Hematopoietic multipotent progenitor cell treated with erythropoietin and hydrocortisone succinate and interleukin-3 and kit ligand, for 8 days (in vitro differentiated cells): ENCODE measurements at places on chromosomes 3 and 15.

DNA sequence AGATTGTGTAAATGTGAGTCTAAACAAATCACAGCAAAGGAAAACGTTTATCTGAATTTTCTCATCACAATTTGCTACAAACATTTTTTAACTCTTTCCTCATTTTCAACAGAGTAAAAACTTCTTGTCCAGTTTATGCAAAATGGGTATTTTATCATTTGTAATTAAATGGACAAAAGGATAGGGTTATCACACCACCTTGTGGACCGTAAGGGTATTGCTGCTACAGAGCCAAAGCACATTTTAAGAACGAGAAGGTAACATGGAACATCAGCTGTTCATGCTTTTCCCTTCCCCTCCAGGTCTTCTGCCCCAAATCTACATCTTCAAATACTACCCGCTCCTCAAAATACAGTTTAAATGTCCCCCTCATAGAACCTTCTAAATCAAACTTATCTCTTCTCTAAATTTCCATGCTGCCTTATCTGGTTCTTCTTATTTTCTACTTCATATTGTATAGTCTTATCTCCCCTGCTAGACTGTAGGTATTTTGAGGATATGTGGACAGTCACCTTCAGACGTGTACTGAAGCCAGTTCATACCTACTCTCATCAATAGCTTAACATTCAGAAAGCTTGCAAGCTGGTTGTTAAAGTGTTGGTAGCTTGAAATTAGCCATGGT, 12.8 kb upstream of the SETMAR start:
- DNase-seq = peak; percentile 67

DNA sequence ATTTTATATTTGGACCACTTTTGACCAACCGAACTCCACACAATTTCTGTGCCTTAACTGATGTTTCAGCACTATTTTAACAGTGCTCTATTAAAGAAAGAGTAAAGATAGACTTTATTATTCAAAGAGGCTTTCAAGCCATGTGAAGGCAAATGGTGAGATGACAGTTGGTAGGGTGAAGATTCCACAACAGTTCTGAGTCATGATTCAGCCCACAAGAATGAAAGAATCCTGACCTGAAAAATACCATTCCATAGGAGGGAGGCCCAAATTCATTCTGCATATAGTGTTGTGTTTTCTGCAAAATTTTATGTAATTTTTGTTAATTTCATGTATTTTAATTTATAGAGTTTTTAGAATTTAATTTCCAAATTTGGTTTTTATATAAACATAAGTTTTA, 135.6 kb upstream of the STAC start:
- DNase-seq = no peak

DNA sequence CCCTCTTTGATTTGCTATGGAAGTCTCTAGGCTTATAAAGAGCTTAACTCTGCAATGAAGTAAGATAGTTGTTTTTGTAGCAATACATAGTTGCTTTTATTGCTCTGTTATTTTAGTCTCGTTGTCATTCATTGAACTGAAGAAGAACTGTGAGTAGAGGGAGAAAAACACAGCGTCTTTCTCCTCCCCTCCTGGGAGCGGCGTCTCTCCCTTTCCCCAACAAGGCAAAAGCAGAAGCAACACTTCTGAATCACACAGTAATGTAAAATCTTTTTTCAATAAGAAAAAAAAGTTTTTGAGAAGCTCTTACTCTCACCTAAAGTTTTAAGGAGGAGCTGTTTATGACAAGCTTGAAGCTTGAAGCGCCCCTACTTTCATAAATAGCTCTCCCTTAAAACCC, 119.3 kb upstream of the SLC7A14 start:
- no peak for DNase-seq

DNA sequence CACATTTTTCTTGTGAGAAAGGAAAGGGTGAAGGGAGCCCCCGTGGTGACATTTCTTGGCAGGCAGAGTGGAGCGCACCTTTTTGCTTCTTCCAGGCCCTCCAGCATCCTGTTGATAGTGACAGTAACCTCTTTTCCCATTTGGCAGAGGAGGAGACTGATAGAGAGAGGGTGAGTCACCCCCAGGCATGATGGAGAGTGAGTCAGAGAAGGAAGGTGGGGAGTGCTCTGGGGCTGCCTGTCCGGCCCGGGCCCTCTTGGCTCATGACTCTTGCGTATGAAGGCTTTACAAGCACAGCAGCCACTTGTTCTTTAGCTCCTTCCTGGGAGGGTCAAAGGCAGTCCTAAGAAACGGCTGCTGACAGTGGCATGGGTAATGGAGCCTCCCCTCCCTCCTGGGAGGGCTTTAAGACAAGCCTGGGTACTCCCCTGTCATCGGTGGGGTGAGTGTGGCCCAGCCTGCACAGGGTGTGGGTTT, 16.0 kb downstream of the ANKRD63 start:
- peak; percentile 54 for DNase-seq

GRCh38 chr3:42572278-42572677, 9.5 kb downstream of the SEC22C start:
- DNase-seq = peak; percentile 57

DNA sequence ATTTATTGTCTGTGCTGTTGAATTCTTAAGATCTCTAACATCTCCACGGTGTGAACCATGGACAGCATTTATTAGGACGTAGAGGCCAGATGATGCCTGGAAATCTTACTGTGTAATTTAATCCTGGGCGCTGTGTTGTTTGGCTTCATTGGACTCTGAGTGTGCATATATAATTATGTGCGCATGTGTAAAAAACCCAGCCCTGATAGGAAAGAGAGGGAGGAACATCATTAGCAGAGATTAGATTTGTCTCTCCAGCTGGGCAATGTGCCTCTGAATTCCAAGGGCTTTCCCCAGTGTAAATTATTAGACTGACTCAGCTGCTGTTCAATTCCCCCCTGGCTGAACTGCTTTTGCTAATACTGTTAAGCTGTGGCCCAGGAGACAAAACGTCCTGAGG, 39.6 kb downstream of the MAP3K13 start:
- no peak for DNase-seq

- no peak for DNase-seq
These were observed 401.4 kb upstream of the NAALADL2 start for GRCh38 chr3:174457758-174458157.

GRCh38 chr3:127072971-127073783, 90.3 kb downstream of the PLXNA1 start:
- DNase-seq = no peak

GRCh38 chr3:160018959-160019358, 30.3 kb downstream of the IL12A start:
- DNase-seq = no peak

DNA sequence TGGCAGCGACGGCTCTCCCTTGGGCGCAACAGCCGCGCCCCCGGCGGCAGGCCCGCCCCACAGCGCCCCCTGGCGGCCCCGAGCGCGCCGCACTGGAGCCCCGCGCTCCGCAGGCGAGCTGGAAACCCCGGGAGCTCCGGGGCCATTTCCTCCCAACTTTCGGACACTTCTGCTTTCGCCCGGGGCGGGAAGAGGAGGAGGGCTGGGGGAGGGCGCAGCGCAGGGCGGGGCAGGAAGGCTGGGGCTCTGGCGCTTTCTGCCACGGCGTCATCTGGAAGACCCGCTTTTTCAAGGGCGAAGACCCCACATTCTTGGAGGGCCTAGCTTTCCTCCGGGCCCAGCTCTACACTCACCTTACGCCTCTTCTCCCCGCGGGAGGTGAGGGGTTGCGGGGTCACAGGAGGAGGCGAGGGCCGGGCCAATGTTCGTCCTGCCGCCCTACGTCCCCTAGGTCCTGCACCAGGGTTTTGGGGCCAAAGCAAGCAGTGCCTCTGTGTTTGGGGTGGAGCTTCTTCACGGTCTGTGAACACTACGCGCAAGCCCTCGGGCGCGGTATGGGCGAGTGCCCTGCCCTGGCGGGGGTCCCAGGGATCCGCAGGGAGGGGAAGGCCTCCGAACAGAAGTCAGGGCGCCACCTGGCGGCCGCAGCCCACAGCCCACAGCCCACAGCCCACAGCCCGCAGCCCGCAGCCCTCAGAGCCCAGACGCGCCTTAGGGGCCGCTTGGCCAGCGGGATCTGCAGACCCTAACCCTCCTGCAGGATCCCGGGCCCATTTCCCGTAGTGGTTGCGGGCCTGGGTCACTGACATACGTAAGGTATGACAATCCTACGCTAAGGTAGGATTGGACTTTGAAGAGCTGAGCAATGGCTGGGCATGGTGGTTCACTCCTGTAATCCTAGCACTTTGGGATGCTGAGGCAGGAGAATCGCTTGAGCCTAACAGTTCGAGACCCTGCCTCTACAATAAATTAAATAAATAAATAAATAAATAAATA, 31.1 kb downstream of the FOXL2 start:
- DNase-seq = peak; percentile 90

- peak; percentile 91 for DNase-seq
These were observed 66.1 kb downstream of the RPN1 start for GRCh38 chr3:128584412-128585020.

DNA sequence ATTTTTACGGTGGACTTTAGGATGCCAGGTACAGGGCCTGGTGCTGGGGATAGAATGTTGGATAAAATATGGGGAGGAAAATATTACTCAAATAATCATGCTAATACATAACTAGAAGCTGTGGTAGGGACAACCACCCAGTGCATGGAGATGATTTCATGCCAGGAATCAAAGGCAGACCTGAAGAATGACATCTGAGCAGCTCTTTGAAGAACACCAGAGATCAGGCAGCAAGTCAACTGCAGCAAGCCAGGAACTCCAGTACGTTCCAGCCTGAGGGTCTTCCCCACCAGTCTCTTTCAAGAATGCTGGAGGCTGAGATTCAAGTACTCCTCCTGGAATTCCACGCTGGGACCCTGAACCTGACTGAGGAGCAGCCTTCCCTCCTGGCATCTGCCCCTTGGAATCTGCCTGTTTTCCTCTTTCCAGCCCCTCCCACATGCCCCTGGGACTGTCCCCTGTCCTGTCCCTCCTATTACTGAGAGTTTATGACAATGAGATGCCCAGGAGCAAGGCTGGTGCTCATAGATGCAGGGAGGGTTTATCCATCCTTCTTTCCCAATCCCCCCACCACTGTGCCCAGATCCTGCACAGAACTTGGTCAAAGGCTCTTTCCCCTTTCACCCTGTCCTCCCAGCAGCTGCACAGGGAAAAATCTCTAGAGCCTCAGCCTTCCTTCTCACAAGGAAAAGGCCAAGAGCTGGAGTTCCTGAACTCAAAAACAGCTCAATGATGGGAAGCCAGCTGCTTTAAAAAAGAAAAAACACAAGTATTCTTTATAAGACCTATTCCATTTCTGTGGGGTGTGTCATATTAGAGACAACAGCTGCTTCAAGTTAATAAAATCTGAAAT, 68.0 kb downstream of the PDZRN3 start:
- no peak for DNase-seq

DNA sequence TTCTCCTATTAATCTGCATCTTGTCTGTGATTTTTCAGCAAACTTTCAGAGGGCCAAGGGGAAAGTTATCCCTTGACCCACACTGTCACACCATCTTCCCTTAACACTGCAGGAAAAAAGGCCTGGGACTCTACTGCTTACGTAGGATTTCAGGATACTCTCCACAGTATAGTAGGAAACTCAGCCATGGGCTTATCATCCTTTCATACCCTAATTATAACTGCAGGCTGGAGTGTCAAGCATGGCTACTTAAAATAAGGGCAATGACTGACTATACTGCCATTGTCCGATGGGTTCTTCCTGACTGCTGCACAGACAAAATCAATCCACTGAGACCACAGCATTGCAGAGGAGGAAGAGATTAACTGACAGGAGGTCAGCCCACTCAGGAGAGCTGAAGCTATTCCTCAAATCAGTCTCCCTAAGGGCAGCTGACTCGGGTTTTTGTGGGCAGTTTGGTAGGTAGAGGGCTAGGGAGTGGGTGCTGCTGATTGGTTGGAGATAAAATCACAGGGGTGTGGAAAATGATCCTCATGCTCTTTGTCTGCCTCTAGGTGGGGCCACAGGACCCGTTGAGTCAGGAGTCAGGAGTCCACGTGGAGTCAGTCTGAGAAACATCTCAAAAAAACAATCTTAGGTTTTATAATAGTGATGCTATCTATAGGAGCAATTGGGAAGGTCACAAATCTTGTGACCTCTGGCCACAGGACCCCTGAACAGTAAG, 118.2 kb upstream of the STRIT1 start:
- DNase-seq = no peak

DNA sequence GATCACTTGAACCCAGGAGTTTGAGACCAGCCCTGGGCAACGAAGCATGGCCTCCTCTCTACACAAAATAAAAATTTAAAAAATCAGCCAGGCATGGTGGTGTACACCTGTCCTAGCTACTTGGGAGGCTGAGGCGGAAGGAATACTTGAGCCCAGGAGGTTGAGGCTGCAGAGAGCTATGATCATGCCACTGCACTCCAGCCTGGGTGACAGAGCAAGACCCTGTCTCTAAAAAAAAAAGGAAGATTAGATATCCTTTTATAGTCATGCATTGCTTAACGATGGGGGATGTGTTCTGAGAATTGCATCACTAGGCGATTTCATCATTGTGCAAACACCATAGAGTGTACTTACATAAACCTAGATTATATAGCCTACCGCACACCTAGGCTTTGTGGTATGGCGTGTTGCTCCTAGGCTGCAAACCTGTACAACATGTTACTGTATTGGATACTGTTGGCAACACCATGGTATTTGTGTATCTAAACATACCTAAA, 12.6 kb downstream of the ALAS1 start:
- no peak for DNase-seq

- DNase-seq = peak; percentile 78
These were observed 473 bp downstream of the FHIT start for GRCh38 chr3:61250784-61251173.

DNA sequence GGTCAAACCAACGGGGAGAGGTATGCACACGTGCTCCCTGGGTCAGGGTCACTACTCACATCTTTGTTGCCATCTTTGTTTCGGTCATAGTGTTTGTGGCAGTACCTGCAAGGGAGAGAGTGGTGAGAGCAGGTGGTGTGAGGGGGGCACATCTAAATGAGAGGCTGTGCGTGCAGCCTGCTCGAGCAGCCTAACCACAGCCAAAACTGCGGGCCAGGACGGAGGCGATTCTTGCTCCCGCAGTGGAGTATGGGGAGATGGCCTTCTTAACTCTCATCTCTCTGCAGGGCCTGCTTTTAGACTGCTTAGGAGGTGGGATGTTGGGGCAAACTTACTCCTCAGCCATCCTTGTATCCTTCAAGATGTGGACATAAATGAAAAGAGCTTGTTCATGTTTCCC, 6.9 kb upstream of the PLA2G4F start:
- DNase-seq = no peak

- DNase-seq = no peak
These were observed 207.5 kb downstream of the CADPS start for GRCh38 chr3:62667714-62668113.

DNA sequence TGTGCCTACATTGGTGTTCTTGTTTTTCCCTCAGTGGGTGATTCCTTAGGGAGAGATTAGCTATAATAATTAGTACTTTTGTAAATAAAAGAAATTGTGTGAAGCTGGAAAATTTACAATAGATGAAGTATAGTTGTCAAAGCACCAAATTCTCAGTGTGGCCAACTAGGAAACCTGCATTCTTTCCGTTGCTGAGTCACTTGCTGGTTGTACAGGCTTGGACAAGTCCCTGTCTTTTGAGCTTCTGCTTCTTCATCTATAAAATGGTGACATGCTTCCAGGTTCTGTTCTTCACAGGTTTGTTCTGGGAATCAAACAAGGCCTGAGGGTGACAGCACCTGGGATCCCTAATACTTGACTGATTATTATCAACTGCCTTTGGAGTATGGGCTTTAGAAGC, 184.1 kb upstream of the HES1 start:
- no peak for DNase-seq
